Stimulated activated CD4-positive, alpha-beta T cell treated with anti-CD3 and anti-CD28 coated beads, Interleukin-15, amount 100 ng/mL, for 1 hour (primary cell): ENCODE measurements at places on chromosomes 3 and 15.

GRCh38 chr3:128849911-128850455 is 29.4 kb upstream of the ACAD9 start:
- DNase-seq: no peak

- DNase-seq: no peak
Measured at GRCh38 chr3:182935803-182936202, 44.5 kb downstream of the DCUN1D1 start.

- DNase-seq: peak; percentile 14
Measured at GRCh38 chr3:67083277-67083676, 85.2 kb downstream of the KBTBD8 start.

DNA sequence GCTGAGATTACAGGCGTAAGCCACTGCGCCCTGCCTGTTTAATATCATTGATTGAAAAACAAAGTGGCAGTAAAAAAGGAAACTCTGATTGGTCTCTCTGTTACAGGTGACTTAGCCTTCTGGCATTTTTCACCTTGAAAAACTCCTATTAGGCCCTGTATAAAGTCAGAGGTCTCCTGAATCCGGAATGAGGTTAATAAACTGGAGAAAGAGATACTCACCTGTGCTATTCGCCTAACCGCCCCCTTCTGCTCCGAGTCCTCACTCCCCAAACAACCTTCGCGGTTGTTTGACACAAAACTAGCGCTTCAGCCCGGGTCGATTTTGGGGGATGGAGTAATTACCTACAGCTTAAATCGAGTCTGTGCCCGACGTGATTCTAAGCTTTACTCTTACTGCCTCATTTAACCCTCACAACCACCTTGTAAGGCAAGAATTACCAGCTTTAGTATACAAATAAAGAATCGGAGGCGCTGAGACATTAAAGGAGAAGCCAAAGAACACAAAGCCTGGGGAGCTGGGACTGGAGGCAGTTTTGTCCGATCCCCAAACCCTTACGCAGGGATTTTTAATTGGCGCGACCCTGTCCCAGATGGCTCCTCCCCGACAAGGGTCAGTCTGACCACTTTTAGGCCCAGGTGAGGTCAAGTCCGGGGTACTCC is 441 bp downstream of the CEP70 start:
- no peak for DNase-seq

DNA sequence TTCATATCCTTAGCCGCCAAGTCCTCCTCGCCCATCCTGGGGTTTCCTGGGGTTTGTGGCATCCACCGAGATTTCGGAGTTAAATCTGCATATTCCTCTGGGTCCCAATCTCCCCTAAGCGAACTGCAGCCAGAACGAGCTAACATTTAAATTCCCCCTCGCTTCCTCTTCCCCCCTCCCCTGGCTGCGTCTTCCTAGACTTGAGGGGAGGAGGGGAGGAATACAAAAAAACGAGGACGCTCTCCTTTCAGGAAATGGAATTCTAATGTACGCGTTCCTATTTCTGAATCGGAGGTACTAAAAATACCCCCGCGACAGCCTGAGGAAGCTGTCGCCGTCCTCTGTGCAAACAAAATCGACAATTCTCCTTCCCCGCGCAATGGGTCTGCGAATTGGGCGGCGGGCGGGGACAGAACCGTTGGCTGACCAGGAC is 5.6 kb downstream of the FEZF2 start:
- DNase-seq: no peak

- peak; percentile 14 for DNase-seq
Measured at GRCh38 chr3:126389112-126389793, 5.5 kb upstream of the CFAP100 start.

DNA sequence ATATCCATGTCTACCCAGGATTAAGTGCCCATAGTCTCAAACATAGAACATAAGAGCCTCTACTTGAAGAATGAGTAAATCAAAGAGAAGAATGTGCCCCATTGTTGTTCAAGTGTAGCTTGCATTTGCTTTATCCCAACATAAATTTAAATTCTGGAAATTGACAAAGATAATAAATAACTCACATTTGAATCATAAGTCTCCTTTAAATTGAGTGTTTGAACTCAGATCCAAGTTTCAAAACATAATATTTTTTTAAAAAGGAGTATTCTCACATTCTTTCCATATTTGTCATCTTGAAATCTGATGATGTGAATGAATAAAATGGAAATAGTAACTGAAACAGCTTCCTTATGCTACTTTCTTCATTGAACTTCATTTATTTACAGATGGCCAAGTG is 135.2 kb downstream of the MECOM start:
- DNase-seq: no peak

- no peak for DNase-seq
Measured at GRCh38 chr3:183883291-183884096, 1.2 kb downstream of the PARL start.

DNA sequence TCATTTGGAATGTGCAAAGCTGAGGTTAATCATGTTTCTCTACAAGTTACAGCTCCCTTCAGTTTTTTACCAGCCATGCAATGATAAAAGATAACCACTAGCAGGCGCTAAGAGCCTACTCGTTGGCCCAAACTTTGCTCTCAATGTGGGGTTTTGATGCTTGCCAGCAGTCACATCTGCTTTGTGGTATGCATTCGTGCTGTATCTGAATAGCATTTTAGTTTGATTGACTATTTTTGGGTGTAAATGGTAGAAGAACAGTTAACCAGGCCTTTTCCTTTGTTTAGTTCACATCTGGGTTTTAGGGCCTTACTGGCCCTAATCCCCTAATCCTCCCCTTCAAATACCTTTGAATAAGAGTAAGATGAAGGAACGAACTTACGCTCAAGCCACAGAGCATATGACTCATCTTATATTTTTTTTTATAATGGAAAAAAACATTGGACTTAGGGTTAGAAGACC is 4.4 kb upstream of the CLDN11 start:
- no peak for DNase-seq
